CD4-positive, alpha-beta memory T cell (primary cell): ENCODE measurements at places on chromosomes 3 and 15. TPM values are rescaled to one million over a fixed set of nuclear protein-coding genes. Genes with fewer than 3 reads are reported as not detected.
A peak's percentile ranks its signal among the peaks of the same experiment; 100 is the strongest.

Gene NR1I2
- 0.49 TPM for total RNA-seq

Gene DPPA4
- not detected for total RNA-seq

Gene FILIP1L
- total RNA-seq, result not detected

Gene NAALADL2
- not detected for total RNA-seq

GRCh38 chr3:6229778-6230410 lies 631.0 kb upstream of the GRM7 start:
- no peaks in the 10 kb centered on the region for H3K4me1 ChIP-seq
- H3K4me3 ChIP-seq, result no peak overlapping the region
- H3K36me3 ChIP-seq, result no peaks in the 10 kb centered on the region

DNA sequence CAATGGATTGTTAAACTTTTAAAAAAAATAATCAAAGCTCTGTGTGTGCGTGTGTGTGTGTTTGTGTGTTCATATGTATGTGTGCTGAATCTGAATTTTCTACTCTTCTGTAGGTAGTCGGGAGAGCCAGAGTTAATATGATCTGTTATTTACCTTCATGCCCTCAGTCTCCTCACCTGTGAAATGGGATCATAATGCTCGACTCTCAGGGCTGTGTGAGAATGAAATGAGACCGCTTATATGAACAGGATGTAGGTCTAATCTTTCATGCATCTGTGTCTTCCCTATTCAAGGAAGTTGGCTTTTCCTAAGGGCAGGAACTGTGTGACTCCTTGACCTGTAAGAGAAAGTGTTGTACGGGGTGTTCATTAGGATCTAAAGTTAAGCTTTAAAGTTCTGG lies 182.2 kb downstream of the RPLP1 start:
- no peak overlapping the region for H3K4me3 ChIP-seq
- no peak for DNase-seq

- no peak overlapping the region for H3K4me3 ChIP-seq
- no peak overlapping the region for H3K27ac ChIP-seq
- H3K36me3 ChIP-seq, result no peaks in the 10 kb centered on the region
- no peaks in the 10 kb centered on the region for H3K27me3 ChIP-seq
- no peaks in the 10 kb centered on the region for H3K4me1 ChIP-seq
- DNase-seq, result no peak
Observed at GRCh38 chr15:58348095-58348812, 83.5 kb upstream of the LIPC start.

DNA sequence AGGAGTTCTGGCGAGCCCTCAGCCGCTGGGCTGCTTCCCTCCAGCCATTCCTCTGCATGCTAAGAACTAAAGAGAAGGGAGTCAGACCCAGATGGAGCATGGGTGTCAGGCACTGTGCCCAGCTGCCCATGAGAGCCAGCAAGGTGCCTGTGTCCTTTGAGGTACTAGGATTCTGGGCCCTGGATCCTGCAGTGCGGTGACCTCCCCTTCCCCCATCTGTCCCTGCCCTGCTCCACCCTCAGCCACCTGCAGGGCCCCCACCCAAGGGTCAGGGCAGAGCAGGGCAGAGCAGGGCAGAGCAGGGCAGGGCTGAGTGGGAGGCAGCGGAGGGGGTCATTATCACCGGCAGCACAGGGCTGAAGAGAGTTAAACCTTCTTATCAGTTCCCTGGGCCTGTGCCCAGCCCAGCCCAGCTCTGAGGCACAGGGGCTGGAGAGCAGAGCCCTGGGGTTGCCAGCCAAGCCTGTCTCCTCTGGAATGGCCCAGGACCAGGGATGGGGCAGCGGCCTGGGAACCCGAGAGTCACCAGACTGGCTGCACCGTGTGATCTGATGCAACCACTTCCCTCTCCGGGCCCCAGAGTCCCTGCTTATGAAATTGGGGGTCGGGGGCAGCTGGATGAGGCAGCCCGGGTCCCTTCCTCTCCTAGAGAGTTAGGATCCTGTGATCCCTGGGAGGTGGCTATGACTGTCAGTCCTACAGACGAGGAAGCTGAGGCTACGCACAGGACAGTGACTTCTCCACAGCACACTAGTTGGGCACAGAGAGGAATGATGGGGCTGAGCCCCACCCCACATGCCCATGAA lies 17.3 kb downstream of the ZDHHC19 start:
- H3K36me3 ChIP-seq, result no peaks in the 10 kb centered on the region
- H3K4me3 ChIP-seq, result no peak overlapping the region
- H3K4me1 ChIP-seq, result peaks cover 44% of the 10 kb centered on the region
- peak overlapping the region; percentile 75 for H3K27ac ChIP-seq

- DNase-seq, result no peak
- no peak overlapping the region for H3K27ac ChIP-seq
- H3K4me1 ChIP-seq, result no peaks in the 10 kb centered on the region
- H3K4me3 ChIP-seq, result no peak overlapping the region
Observed at GRCh38 chr3:36227980-36228379, 152.3 kb upstream of the STAC start.

- H3K36me3 ChIP-seq, result no peaks in the 10 kb centered on the region
- H3K4me1 ChIP-seq, result no peaks in the 10 kb centered on the region
- no peak overlapping the region for H3K27ac ChIP-seq
- no peak overlapping the region for H3K4me3 ChIP-seq
- H3K27me3 ChIP-seq, result no peaks in the 10 kb centered on the region
Observed at GRCh38 chr15:99139276-99139675, 34.4 kb downstream of the SYNM start.

DNA sequence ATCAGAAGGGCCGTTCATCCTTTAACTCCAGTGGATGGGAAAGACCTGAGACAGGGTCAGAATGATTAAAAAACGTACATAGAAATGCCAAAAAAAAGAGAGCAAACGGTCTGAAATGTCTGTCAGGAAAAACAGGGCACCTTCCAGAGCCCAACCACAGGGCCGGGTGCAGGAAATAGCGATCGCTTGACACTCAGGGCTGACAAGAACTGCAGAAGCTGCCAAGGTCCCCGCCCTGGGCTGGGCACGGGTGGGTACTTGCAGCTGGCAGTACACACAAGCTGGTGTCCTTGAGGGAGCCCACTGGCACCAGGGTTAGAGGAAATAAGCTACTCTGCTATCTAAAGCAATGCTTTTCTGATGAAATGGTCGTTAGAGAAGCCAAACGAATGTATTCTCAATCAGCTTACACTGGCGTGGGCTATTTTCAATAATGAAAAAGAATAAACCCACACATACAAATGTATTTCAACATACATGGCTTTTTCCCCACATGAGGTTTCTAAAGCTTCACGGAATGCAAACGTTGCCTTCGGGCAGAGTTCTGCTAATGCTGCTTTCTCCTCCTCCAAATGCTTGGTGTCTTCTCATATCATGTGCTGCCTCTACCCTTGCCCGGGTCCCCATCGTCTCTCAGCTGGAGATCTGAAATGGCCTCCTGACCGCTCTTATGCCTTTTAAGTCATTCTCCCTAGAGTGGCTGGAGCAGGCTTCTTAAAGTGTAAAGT lies 15.6 kb downstream of the FRMD4B start:
- no peaks in the 10 kb centered on the region for H3K27me3 ChIP-seq
- DNase-seq, result peak; percentile 6
- no peaks in the 10 kb centered on the region for H3K36me3 ChIP-seq
- H3K27ac ChIP-seq, result no peak overlapping the region
- peaks cover 40% of the 10 kb centered on the region for H3K4me1 ChIP-seq

- no peaks in the 10 kb centered on the region for H3K27me3 ChIP-seq
- no peaks in the 10 kb centered on the region for H3K4me1 ChIP-seq
- no peak overlapping the region for H3K27ac ChIP-seq
Observed at GRCh38 chr3:151562891-151563290, 102.0 kb upstream of the IGSF10 start.

DNA sequence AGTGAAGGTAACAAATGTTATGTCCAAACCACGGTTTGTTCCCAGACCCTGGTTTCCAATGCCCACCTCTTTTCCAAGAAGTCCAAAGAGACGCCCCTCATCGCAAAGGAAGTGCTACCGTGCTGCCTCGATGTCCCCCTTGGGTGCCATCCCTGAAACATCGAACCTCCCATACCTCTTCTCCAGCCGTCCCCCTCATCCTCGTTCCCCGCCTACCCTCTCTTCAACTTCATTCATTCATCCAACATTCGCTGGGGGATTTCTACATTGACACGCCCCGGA lies 467 bp downstream of the TIPIN start:
- no peaks in the 10 kb centered on the region for H3K27me3 ChIP-seq
- peak overlapping the region; percentile 79 for H3K4me3 ChIP-seq

DNA sequence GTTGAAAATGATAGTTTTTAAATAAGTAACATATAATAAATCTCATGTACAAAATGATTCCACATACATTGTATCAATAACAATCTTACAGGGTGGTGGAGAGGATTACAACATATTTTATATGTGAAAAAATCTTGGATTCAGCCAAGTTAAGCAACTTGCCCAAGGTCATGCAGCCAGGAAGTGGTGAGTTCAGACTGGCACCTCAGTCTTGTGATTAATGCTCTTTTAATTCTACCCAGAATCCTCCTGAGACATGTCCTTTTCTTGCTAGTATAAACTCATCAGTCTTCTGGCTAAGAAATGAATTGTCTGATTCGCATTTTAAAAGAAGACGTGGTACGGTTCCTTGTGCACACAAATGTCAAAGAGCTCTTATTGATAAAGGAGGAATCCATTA lies 4.5 kb upstream of the MYRIP start:
- DNase-seq, result no peak
- no peaks in the 10 kb centered on the region for H3K27me3 ChIP-seq
- no peaks in the 10 kb centered on the region for H3K36me3 ChIP-seq
- no peaks in the 10 kb centered on the region for H3K4me1 ChIP-seq
- H3K27ac ChIP-seq, result no peak overlapping the region

DNA sequence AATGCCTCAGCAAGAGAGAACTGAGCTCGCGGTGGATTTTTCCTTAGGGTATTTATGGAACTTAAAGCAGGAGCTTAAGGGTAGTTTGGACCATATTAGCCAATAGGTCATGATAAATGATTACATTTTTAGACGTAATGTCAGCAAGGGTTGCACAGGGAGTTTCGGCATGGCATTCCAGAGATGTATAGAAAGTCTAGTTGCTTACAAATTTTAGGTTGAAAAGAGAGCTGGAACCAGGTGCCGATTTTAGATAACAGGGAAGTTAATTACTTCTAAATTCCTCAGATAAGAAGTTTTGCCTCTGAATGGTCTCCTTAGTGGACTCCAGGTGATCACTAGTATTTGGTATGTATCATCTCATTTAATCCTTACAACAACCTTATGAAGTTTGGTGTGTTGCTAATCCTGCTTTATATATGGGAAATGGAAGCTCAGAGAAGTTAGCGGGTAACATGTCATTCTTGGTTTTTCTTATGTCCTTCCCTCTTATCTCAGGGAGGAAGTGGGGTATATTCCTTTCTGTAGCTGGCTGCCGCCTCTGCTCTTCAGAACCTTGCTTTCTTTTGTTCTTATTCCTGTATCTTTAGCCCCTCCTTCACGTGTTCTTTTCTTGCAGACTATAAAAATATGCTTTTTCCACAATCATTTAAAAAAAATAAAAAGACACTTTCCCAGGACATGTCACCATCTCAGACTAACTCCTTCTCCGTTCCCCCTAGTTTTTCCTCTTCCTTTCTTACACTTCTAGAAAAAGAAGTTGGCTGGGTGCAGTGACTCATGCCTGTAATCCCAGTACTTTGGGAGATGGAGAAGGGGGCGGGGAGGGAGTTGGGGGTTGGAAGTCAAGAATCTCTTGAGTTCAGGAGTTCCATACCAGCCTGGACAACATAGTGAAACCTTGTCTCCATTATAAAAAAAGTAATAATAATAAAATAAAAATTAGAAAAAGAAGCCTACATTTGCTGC lies 25.7 kb downstream of the IQGAP1 start:
- no peak for DNase-seq
- no peak overlapping the region for H3K27ac ChIP-seq
- peaks cover 57% of the 10 kb centered on the region for H3K4me1 ChIP-seq
- H3K4me3 ChIP-seq, result no peak overlapping the region

DNA sequence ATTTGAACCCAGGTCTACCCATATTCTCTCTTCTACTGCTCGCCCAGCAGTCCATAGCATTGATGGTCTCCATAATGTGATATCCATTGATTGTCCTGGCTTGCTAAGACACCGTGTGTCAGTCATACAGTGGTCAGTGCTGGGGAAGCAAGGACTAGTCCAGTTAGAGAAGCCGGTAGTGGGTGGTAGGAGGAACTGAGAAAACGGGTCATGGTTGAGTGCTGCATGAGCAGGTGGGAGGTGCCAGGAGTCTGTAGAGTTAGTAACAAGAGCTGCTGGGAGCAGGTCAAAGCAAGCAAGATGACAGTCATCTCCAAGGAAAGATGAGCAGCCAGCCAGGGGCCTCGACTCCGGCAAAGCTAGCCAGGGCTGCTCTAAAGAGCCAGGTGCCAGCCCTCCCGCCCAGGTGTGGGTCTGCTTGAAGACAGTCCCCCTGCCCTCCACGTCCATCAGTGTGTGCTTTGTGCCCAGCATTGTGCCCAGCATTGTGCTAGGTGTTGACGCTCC lies 29.5 kb upstream of the USP3 start:
- no peaks in the 10 kb centered on the region for H3K27me3 ChIP-seq
- no peaks in the 10 kb centered on the region for H3K36me3 ChIP-seq
- peaks cover 65% of the 10 kb centered on the region for H3K4me1 ChIP-seq
- DNase-seq, result no peak

DNA sequence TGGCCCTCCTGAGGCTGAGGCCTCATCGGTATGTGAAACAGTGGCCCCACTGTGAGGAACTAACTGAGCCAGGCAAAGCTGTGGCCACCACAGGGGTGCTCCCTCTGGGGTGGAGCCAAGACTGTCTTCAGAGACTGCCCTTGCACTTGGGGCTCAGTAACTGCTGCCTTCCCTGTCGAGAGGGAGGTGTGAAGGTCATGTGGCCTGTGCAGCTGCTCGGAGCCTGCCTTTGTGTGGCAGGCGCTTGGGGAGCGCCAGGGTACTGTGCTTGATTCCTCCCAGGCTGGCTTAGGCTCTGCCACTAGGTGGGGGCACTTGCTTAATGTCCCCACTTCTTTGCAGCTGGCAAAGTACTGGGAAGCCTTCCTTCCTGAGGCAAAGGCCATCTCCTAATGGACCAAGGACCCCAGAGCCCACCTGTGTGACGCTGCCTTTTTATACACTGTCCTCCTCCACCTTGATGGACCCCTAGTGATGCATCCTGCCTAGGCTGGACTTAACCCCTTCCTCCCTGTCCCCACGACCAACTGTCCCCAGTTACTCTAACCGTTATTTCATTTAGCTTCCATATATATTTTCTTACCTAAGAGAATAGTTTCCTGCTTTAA lies 14.2 kb upstream of the SNX22 start:
- H3K27ac ChIP-seq, result no peak overlapping the region
- DNase-seq, result no peak
- H3K4me1 ChIP-seq, result no peaks in the 10 kb centered on the region
- H3K36me3 ChIP-seq, result peaks cover 62% of the 10 kb centered on the region
- H3K27me3 ChIP-seq, result no peaks in the 10 kb centered on the region
- no peak overlapping the region for H3K4me3 ChIP-seq

GRCh38 chr15:28888302-28888894 lies 2.6 kb downstream of the APBA2 start:
- DNase-seq, result no peak
- peaks cover 69% of the 10 kb centered on the region for H3K4me1 ChIP-seq

DNA sequence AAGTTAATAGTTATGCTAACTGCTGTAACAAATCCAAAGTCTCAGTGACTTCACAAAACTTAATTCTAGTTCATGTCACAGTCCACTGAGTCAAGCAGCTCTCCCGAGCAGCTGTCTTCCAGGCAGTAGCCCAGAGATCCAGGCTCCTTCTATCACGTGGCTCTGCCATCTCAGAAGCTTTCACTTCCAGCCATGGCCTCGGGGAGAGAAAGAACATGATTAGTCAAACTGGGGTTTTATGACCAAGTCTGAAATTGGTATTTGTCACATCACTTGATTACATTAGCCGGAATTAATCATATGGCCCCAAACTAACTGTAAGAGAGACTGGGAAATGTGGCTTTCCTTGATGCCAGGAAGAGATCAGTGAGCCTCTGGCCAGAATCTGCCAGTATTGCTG lies 70.2 kb upstream of the DGKG start:
- no peaks in the 10 kb centered on the region for H3K4me1 ChIP-seq
- H3K4me3 ChIP-seq, result no peak overlapping the region
- no peaks in the 10 kb centered on the region for H3K36me3 ChIP-seq
- H3K27me3 ChIP-seq, result no peaks in the 10 kb centered on the region
- H3K27ac ChIP-seq, result no peak overlapping the region
